Stimulated activated CD4-positive, alpha-beta T cell treated with anti-CD3 and anti-CD28 coated beads, Interleukin-4, amount 100 ng/mL, for 24 hours (primary cell): ENCODE measurements at places on chromosomes 11 and 22.

GRCh38 chr22:36745301-36745995 lies 30.5 kb downstream of the IFT27 start:
- no peak for DNase-seq

DNA sequence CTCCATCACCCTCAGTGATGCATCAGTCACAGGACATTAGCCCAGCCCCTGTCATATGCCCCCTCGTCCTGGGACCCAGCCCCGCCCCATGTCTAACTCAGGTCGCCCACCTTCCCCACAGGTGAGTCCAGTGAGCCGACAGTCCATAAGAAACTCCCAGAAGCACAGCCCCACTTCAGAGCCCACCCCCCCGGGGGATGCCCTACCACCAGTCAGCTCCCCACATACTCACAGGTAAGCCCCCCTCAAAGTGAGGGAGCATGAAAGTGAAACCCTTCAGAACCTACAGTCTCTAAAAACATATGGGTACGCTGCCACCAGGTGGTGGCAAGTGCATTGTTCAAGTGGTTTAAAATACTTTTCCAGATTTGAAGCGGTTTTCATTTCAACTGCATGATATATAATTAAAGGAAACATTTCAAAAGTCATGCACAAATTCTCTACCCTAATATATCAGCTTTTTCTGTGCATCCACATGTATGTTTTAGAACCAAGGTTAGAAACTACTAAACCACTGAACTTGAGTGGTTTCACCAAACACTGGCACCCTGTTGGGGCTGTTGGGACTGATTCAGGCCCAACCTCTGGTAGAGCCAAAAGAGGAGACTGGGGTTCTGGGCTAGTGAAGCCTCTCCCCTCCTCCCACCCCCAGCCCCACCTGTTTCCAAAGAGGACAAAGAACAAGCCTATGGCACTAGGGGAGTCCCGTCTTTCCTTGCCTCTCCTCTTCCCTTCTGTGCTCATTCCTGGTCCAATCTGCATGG lies 17.3 kb downstream of the EPS8L2 start:
- peak; percentile 52 for DNase-seq

DNA sequence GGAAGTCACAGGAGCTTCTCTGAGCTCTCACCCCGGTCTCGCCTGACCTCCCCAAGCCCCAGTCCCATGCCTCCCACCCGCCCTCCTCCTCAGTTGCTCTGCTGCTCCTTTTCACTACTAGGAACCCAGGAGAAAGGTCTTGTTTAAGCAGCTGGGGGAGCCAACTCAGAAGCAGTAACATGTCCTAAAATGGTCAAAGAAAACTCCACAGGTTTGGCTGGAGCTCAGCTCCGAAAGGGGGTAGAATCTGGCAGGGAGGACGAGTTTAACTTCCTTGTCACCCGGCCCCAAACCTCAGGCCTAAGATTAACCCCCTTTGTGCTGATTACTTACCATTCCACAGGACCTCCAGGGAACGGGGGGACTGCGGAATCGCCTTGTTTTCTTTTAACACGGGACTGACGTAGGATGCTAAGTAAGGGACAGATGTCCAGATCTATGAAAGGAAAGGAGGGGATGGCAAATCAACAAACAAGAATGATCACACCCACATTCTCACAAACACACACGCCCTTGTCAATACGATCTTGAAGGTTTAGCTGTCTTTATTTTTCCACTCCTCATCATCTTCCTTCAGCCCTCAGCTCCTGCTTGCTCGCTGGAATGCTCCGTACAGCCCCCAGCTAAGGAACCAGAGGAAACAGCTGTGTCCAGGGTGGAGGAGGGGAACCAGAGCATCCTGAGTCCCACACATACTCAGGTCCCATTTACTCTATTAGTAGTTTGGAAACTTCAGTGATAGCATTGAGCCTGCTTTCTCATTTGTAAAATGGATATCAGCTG lies 13.5 kb downstream of the PCSK7 start:
- DNase-seq = no peak

- no peak for DNase-seq
These were observed 184.3 kb downstream of the IGLL1 start for GRCh38 chr22:23395530-23396361.

DNA sequence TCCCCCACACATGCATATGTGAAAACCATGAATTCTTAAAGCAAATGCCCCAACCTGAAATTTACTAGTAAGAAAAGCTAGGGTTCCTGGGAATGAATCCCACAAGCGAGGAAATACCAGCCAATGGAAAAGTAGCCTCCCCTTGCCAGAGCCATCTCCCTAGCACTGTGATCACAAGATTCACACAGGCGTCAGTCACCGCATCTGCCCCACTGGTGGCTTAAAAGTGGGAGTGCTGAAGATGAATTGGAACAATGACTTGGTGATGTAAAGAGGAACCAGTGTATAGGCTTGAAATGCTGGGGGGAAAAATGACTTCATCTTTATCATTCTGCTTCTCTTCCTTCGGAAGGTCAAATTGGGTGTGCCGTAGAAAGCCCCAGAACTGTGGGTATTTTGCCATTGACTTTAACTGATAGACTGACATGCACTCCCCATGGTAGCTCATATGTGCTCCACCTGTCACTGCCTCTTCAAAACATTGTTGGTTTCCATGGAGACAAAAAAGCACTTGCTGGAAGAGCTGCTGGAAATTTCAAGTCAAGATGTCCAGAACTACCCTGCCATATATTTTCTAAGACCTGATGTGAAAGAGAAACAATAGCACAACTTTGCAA lies 19.2 kb upstream of the ASPHD2 start:
- DNase-seq = no peak

DNA sequence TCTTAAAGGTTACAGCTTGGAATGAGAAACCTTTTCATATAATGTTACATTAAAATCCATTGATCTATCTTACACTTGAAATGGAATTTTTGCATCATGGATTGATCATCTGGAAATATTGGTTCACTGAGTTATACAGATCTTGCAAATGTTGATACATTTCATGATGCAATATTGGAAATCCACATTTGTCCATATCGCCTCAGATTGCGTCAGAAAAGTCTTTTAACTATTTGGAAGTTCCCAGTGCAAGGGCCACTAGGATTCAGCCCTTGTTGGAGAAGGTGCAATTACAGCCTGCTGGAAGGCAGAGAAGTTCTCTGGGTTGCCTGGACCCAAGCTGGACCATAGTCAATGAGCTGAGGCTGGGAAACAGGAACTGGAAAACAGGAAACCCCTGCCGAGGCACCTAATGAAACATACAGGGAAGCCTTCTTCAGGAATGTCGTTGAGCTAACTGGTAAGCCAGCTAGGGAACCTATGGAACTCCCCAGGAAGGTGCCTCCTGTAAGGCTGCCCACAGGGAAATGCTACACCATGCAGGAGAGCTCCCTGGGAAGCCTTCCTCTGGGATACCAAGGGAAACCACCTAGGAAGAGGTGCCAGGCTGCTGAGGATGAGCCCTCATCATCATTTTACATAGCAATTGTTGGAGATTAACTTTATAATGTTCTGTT lies 600.4 kb upstream of the CADM1 start:
- no peak for DNase-seq

DNA sequence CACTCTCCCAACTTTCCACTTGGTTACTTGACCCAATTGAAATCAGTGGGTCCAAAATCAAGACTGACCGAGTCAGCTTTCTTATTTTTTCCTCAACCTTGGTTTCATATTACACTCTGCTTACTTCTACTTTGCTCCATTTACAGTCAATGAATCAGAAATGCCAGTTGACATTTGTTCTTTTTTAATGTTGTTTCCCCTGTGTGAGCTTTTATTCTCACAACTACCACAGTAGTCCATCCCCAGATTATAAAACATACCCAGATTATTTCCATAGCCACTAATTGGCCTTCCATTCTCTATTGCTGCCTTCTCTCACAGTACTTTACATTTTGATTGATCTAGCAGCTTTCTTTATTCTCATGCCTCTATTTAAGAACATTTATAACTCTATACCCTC lies 50.0 kb downstream of the DNAJC24 start:
- no peak for DNase-seq

DNA sequence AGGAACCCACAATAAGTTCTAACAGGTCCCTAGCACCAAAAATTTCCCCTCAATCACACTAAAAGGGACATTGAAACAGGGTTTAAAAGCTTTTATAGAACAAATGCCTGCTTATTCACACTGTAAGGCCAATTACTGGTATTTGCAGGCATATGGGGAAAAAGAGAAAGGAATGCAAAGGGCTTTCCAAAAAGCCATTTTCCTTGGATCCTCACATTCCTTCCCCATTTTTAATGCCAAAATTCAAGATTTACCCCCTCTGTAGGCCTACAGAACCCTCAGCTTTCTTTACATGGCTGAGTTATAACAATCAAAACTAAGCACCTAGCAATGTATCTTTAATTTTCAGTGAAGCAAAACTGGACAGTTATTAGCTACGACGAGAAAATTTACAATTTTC lies 102.0 kb downstream of the SBF2 start:
- no peak for DNase-seq

DNA sequence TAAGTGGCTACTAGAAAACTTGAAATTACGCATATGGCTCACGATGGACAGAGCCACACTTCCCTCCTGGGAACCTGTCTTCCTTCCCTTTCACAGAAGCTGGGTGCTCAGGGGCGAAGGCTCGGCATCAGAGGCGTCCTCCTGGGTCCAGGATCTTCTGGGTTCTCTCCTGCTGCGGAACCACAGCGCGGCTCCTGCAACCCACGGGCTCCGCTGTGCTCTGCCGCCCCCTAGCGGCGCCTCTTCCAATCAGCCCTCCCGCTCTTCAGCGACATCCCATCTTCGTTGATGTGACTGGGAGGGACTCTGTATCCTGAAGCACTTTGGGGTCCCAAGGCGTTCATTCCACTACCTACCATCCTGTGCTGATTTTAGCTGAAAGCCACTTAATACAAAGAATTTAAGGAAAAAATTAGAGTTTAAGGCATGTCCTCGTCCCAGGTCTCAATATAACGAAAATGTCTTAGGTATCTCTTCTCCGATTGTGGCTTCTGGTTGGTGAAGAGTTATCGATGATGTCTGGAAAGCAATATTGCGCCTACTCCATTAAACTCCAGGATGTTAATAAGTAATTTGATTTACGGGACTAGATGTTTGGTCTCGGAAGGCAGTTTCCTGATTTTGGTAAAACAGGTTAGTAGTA lies 14.8 kb upstream of the RPS3 start:
- peak; percentile 79 for DNase-seq

DNA sequence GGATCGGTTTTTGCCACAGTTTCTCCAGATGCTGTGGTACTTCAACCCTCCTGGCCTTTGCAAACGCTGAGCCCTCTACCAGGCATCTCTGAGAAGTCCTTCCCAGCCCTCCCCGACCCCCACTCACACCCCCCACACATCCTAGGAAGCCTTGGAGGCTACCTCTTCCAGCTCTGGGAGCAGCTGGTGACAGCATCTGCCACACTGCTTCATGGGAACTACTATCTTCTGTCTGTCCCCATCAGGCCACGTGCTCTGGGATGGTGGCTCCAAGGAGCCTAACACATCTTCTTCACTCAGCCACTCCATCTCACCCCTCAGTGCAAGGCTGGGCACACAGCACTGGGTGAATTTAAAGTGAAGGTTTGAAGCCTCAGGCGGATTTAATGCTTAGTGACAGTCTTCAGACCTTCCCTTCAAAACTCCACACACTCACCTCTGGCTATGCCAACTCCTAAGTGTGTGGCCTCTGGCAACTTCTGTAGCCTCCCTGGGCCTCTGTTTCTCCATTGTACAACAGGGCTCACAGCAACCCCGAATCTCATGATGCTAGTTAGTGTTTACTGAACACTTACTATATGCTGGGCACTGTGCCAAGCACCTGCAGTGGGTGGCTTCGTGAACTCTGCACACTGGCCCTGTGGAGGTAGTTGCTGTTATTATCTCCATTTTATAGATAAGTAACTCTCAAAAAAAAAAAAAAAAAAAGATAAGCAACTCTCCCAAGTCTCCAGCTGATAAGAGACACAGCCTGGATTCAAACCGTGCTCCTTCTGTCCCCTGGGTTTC lies 7.3 kb upstream of the TP53I11 start:
- DNase-seq = no peak

- DNase-seq = no peak
These were observed 17.3 kb upstream of the TREH start for GRCh38 chr11:118696673-118697226.

DNA sequence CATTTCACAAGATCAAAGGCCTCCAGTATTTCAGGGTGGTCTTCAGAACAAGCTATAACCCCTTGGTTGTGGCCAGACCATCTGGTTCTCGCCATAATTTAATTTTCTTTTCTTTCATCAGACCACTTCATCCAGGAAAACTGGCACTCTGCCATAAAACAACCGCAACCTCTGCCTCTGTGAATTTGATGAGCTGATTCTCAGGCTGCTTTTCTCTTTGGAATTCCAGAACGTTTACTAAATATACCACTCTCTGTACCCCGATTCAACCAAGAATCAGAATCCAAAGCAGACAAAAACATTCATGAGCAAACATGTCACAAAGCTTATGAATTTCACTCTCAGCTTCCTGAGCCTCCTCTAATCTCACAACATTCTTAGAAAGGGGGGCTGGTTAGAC lies 331.8 kb upstream of the SYN3 start:
- DNase-seq = no peak

GRCh38 chr11:86814775-86815174 lies 14.4 kb downstream of the PRSS23 start:
- no peak for DNase-seq

DNA sequence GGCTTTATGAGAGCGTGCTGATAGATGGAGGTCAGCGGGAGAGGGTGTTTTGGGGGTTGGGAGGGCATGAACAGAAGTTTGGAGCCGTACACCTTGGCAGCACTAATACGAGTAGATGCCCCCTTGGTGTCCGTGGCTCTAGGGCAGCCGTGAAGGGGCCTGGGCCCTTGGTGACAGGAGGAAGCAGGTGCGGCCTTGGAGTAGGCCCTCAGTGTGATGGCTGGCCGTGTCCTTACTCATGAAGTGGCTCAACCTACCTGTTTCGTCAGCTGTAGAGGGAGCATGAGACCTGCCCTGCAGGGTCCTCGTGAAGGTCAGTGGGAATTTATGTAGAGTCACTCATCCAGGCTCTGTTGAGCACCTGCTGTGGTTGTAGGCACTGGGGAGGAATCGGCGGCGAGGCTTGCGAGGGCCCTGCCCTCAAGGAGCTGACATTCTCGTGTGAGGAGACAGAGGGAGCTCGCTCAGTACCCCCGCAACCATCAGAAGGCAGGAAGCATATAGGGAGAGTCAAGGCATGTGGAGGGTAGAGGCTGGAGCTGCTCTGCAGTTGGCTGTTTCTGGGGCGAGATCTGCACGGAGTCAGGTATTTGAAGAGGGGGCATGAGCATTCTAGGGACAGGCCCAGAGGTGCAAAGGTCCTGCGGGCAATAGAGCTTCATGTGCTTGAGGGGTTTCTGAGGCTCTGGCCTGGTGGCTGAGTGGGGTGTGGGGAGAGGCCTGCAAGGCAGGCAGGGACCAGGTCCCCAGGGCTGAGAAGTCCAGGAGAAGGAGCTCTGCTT lies 39.6 kb downstream of the TBC1D22A start:
- no peak for DNase-seq

GRCh38 chr11:2175659-2176058 lies 4.0 kb upstream of the TH start:
- no peak for DNase-seq
